ENCODE measurements at places on chromosomes 6 and 20. TPM values are rescaled to one million over a fixed set of nuclear protein-coding genes. Genes with fewer than 3 reads are reported as not detected.

DNA sequence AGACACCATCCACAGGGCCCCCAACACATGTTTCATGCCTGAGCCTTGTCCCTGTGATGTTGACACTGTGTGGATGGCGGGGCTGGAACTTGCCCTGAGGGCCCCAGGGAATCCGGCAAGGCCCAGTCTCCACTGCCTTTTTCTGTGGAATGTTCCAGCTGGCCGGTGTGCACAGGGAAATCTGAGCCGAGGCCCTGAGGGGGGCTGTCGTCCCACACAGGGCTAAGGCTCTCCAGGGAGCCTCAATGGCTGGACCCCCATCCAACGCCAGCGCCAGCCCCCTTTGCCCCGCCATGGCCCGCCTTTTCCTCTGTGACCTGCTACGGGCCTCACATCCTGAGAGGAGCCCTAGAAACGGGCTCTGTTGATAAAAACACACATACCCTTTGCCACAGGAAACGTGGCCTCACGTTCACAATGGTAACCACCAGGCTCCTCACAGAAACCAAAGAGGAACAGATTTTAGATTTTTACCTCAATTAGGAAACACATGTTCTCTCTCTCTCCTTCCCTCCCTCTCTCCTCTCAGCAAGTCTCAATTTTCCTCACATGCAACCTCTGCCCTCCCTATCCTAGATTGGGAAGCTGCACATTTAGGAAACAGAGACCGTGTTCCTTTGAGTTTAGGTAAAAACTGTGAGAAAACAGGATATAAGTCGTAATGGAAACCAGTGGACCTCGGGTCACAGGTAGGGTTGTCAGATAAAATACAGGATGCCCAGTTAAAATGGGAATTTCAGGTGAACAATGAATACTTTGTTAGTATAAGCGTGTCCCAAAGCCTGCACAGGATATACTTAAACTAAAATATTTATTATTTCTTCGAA lies 13.7 kb upstream of the ZNF831 start:
- DNase-seq, result no peak

- DNase-seq, result no peak
Observed at GRCh38 chr20:50048420-50049166, 64.4 kb downstream of the UBE2V1 start.

GRCh38 chr20:35561268-35561667 lies 19.4 kb downstream of the ERGIC3 start:
- no peak for DNase-seq

- DNase-seq, result no peak
Observed at GRCh38 chr6:117512987-117513573, 30.6 kb downstream of the DCBLD1 start.

DNA sequence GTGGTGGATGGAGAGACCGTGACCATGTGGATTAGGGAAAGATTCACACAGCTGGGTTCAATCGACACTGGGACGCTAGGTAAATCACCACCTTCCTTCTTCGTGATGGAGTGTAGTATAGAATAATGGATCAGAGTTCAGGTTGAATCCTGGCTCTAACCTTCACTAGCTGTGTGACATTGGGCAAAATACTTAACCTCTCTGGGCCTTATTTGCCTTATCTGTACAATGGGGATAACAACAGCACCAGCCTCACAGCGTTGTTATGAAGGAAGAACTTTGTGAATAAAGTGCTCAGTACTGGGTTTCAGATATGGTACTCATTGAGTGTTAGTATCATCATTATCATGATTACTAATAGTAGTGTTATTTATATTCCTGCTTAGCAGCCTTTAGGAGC lies 126.1 kb upstream of the AKAP12 start:
- no peak for DNase-seq

DNA sequence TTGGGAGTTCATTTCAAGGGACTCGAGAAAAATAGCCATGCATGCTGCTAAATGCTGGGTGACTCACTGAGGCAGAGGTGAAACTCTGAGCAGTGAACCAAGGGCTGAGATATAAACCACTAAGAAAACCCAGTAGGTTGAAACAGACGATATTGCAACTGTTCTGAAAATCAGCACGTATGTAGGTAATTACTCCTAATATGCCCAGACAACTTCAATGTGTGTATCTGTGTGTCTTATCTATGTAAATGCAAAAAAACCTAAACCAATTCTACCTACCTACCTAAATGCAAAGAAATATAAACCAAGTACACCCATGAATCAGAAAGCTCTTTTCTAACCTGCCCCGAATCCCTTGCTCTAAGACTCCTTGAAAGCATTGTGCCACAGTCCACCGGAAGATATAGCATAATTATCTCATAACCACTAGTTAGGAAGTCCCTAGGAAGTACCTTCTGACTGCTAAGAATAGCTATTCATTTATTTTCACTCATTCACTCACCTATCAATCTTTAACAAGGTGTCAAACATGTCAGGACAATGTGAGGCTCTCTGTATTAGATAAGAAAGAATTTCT lies 458.7 kb upstream of the RUNX2 start:
- peak; percentile 3 for DNase-seq

- DNase-seq, result no peak
Observed at GRCh38 chr6:118187568-118188164, 280.6 kb downstream of the SLC35F1 start.

- DNase-seq, result no peak
Observed at GRCh38 chr6:169885131-169885530, 133.7 kb downstream of the ERMARD start.

- no peak for DNase-seq
Observed at GRCh38 chr6:164106345-164106769, 691.8 kb downstream of the QKI start.

DNA sequence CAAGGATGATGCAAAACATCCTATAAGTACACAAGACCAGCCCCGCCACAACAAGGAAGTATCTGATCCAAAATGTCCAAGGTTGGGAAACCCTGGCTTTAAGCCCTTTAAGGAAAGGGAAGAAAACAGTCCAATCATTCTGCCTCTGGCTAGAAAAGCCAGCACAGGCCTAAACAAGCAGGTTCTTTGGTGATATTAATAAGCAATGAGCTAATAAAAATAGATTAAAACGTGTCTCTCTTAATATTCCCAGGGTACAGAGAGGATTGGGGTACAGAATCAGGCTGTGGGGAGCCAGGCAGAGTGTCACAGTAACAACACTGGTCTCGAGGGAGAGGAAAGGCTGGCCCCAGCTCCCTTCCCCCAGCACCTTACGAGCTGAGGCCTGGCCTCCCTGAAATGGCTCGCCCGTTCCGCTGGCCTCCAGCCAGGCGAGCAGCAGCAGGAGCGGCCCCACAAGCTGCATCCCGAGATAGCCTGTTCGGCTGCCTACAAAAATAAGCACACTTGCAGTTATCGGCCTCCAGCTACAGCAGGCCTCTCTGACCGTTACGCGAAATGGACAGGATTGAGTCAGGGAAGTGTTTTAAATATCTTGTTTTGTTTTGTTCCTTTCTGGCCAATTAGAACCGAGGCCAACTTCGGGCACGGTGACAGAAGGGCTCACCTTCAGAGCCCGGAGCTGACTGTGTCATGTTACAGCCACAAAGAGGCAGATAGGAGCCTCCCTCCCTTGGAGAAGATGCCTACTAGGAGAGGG lies 4.0 kb upstream of the ZMYND8 start:
- peak; percentile 100 for DNase-seq

DNA sequence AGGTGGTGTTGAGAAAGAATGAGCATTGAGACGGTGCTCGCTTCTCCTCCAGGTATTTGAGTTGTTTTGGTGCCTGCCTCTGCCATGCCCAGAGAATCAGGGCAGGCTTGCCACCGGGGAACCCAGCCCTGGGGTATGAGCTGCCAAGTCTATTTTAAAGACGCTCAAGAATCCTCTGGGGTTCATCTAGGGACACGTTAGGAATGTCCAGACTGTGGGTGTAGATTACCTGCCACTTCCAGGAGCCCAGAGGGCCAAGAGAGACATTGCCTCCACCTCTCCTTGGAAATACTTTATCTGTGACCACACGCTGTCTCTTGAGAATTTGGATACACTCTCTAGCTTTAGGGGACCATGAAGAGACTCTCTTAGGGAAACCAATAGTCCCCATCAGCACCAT lies 28.3 kb downstream of the SAYSD1 start:
- no peak for DNase-seq

GRCh38 chr20:18165553-18165952 lies 27.9 kb downstream of the KAT14 start:
- no peak for DNase-seq

DNA sequence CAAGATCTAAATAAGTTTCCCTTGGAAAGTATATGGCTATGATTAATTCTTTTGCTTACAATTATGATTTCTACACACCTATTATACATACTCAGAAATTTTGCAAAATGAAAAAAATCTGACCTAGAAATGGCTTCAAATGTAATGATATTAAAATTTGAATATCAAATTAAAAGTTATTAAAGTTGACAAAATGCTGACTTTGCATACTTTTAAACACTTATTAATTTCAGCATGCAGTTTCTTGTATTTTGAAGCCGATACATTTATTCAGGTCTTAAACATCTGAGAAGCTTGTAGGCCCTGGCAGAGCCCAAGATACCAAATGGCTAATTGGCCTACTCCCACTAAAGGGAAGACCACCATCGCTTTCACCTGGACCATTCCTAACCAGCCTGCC lies 59.8 kb downstream of the SMLR1 start:
- no peak for DNase-seq

GRCh38 chr6:4802312-4802935 lies 26.2 kb downstream of the CDYL start:
- DNase-seq, result no peak

DNA sequence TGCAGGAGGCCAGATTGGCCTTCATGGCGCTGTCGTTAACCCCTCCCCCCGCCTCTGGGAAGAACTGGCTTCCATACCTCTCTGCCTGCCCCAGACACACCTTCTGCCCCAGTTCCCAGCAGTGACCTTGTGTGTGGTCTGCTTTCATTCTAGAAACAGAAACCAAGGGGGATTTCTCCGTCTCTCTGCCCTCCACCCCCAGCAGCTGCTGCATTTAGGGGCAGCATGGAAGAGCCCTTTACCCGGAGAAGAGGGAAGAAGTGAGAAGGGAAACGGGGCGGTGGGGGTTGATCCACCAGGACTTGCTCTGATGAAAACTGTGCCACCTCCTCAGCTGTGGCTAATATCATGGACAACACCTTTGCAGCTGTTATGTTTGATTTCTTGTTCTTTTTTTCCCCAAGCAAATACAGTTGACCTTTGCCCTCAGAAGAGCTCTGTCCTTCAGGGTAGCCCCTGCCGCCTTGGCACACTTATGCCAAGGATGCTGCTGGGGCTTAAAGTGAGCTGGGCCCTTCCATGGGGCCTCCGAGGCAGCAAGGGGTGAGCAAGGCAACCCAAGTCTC lies 6.1 kb downstream of the GLP1R start:
- DNase-seq, result no peak

- peak; percentile 9 for DNase-seq
Observed at GRCh38 chr6:132527791-132528190, 10.3 kb upstream of the TAAR9 start.

GRCh38 chr6:102038964-102039363 lies 645.5 kb downstream of the GRIK2 start:
- no peak for DNase-seq

The TTK gene
- 34.6 TPM for total RNA-seq

The ZC3H12D gene
- not detected for total RNA-seq

The ANKEF1 gene
- 7.1 TPM for total RNA-seq

The FRK gene
- 5.1 TPM for total RNA-seq
